Skin of body (tissue), 3 donors: ENCODE measurements at places on chromosomes 11 and 22. TPM values are rescaled to one million over a fixed set of nuclear protein-coding genes. Genes with fewer than 3 reads are reported as not detected.

The ELFN2 gene
- 0.30 TPM for total RNA-seq

DNA sequence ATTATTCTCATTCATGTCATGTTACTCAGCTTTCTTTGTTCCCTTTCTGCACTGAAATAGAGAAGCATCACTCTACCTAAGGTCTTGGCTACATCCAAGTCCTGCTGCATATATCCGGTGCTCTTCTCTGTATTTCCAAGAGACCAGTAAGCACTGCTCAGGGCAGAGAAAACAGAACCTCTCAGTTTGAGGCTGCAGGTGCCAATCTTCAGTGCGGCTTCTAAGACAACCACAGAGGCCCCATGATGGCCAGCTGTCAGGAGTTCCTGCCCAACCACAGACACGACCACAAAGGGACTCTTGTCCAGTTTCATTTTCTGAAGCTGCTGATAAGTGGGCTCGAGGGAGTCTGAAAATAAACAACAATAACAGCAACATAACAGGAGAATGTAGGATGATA lies 378.4 kb upstream of the PITPNB start:
- DNase-seq: no peak

The TIGD3 gene
- total RNA-seq: 0.20 TPM

The CPT1A gene
- total RNA-seq: 13.6 TPM

The TRIM29 gene
- total RNA-seq: 206 TPM

DNA sequence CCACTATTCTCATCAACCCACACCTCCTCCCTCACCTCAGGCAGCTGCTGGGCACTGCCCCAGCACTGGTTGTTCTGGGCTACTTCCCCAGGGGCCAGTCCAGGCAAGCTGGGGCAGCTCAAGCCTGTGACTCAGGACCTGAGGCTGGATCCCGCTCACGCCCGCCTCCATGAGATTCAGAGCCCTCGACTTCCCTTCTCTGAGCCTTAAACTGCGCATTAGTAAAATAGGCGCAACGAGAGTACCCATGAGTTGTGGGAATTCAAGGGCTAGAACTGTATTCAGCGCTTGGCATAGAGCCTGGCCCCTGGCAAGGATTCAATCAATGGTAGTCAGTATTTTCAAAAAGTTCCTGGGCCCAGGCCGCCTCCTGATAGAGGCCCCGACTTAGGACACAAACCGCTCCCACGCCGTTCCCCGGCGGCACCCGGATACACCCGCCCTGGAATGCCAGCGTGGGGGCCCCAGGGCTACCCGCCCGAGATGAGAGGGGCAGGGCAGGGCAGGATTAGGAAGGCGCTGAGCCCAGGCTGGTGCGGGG lies 723 bp upstream of the CD82 start:
- no peak for DNase-seq

The SCUBE2 gene
- total RNA-seq: 15.7 TPM

The C11orf16 gene
- not detected for total RNA-seq

The KRTAP5-9 gene
- total RNA-seq: not detected

The OR8D4 gene
- 0.30 TPM for total RNA-seq

- no peak for DNase-seq
Measured at GRCh38 chr11:79547256-79547655, 106.4 kb upstream of the TENM4 start.

DNA sequence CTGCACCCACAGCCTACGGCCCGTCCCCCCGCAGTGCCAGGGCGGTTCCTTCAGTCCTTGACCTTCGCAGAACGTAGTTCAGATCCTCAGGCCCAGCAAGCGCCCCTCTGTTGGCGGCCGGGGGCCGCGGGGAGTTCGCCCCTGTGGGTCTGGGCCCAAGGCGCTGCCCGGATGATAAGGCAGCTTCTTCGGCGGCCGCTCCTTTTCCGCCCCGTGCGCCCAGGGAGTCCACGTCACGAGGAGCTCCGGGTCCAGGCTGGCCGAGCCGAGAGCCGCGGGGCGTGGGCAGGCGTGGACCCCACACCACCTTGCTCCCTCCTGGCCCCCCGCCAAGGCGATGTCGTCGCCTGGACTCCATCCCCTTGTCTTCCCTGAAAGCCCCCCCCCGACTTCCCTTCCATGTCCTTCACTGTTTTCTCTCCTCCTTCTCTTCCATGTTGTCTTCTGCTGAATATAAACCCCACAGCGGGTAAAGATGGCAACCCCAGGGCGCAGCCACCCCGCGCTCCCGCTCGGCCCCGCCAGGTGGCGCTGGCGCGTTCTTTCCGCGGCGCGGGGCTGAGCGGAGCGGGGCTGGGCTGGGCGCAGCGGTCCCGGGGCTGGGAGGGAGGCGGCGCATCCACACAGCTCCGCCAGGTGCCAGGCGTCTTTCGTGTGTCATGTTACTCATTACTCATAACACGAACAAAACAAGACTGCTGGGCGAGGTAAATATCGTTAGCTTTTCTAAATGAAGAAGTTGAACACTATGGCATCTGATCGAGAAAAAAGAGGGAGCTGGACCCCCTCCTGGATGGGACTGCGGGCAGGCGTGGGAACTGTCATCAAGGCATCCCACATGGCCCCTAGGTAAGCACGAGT lies 321.0 kb downstream of the NTM start:
- DNase-seq: no peak

DNA sequence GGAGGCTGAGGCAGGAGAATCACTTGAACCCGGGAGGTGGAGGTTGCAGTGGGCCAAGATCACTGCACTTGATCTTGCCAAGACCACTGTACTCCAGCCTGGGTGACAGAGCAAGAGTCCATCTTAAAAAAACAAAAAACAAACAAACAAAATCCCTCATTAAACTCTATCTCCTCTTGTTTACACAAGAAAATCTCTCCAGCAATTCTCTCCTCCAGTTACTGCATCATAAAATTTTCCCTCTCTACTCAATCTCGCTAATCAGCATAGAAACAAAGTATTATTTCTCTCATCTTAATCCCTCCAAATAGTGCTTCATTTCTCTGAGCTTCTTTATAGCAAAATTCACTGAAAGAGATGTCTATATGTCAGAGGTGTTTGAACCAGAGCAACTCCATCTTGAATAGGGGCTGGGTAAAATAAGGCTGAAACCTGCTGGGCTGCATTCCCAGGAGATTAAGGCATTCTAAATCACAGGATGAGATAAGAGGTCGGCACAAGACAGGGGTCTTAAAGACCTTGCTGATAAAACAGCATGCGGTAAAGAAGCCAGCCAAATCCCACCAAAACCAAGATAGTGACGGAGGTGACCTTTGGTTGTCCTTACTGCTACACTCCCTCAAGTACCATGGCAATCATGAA lies 19.8 kb downstream of the MTMR2 start:
- no peak for DNase-seq

The GPHA2 gene
- not detected for total RNA-seq

DNA sequence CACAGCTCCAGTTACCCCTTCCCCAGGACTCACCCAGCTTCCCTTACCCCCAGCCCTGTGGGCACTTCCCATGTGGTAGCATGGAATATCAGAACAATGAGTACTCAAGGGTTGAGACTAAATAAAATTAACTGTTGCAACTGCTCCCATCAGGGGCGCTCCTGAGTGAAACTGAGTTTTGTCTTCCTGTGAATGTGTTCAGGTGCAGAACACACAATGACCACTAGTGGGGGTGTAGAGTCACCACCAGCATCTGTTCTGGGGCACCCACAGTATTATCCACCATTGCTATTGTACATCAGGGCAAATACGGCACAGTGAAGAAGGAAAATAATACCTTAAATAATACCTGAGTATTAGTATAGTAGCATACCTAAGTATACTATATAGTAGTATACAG lies 689.7 kb downstream of the TBC1D22A start:
- DNase-seq: no peak

The SHISA8 gene
- total RNA-seq: not detected

DNA sequence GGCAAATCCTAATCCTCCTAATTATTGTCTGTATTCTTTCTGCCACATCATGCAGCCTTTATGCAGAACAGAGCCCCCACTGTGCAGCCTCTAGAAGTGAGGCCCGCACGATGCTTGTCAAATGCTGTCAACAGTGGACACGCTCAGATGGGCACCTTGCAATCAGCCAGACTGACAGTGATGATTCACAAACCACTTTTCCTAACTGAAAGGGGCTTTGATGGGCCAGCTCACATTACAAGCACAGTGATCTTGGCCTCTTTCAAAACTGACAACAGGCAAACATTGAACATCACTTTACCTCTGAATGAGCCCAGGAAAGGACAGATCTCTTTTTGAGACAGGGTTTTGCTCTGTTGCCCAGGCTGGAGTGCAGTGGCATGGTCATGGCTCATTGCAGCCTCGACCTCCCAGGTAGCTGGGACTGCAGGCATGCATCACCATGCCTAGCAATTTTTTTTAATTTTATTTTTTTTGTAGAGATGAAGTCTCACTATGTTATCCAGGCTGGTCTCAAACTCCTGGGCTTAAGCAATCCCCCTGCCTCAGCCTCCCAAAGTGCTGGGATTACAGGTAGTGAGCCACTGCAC lies 18.0 kb upstream of the E2F8 start:
- no peak for DNase-seq

DNA sequence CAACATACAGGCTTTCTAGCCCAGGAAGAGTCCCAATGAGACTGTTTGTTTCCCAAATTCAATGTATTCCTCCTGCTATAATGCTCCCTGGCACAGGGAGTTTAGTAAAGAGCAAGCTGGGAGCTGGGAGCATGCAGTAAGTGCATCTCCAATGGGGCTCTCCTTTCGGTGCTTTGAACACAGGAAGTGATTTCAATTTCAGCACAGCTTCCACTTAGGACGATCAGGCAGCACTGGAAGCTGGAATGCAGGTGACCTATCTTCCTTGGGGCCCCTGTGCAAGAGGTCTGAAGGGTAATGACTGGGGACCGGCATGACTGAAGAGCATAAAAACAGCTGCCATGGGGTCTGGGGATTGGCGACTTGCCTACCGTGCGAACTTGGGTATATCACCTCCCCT lies 76.0 kb downstream of the LARGE1 start:
- DNase-seq: no peak

DNA sequence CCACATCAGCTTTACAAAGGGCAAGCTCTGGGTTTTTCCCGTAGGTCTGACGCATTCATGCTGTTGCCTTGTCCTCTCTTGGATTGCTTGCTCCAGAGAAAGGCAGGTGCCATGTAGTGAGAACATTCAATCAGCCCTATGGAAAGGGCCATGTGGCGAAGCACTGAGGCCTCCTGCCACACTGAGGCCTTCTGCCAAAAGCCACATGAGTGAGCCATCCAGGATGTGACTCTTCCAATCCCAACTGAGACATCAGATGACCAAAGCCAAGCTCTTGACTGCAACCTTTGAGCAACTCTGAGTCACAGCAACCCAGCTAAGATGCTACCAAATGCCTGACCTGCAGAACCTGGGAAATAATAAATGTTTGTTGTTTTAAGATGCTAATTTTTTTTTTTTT lies 9.0 kb upstream of the PANX3 start:
- DNase-seq: no peak

DNA sequence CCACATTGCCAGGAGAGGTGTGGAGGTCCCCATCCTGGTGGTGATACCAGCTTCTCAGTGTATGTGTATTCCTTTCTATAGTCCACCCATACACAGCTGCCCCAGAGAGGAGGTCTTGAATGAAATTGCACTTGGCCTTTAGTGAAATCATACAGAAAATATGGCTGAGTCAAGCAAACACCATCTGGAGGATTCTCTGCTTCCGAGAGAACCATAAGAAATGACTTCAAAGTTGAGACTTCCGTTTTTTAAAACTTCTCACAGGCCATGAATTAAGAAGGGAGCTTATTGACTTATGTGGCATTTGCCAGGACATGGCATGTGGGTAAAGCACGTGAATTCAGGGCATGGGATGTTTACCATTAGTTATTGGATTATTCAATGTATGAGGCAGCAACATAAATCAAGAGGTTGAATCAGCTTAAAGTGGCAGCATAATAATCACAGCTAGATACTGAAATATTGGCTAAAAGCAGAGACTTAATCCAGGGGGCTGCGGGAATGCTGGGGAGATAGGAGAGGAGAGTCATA lies 119.1 kb upstream of the MTNR1B start:
- no peak for DNase-seq

The DGCR8 gene
- total RNA-seq: 25.7 TPM

- no peak for DNase-seq
Measured at GRCh38 chr11:48098024-48098423, 117.7 kb downstream of the PTPRJ start.

The OR51I1 gene
- 0.59 TPM for total RNA-seq

- DNase-seq: no peak
Measured at GRCh38 chr11:12474871-12475270, 97.5 kb downstream of the PARVA start.

DNA sequence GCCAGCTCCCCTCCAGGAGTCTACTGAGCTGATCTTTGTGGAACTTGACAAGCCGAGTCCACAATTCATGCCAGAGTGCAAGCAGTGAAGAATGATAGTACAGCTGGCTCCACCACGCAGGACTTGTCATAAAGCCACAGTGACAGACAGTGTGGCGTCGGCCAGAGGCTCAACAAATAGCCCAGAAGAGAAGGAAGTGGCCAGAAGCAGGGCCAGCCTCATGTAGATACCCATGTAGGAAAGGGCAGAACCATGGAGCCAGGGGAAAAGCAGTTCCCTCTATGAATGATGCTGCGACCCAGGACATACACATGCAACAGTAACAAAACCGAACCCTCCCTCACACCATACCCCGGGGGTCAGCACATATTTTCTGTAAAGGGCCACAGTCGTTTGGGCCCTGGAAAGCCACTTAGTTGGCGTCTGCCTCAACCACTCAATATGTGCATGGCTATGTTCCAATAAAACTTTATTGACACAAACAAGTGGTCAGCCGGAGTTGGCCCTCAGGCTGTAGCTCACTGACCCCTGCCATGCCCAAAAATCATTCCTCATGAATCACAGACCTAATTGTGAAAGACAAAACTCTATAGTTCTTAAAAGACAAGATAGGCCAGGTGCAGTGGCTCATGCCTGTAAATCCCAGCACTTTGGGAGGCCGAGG lies 161.4 kb downstream of the BRD1 start:
- DNase-seq: no peak
